ENCODE measurements at places on chromosomes 1 and 21.
A peak's percentile ranks its signal among the peaks of the same experiment; 100 is the strongest.

- DNase-seq: no peak
Observed at GRCh38 chr1:159781992-159782391, 1.2 kb downstream of the DUSP23 start.

DNA sequence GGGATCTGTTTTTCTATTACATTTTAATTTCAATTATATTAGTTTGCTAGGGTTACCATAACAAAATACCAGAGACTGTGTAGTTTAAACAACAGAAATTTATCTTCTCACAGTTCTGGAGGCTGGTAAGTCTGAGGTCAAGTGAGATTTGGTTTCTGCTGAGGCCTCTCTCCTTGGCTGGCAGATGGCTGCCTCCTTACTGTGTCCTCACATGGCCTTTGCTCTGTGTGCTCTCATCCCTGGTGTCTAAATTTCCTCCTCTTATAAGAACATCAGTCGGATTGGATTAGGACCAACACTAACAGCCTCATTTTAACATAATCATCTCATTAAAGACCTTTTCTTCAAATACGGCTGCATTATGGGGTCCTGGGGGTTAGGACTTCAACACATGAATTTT, 195.2 kb upstream of the CHODL start:
- no peak for DNase-seq

GRCh38 chr1:206590025-206590758, 22.1 kb downstream of the EIF2D start:
- DNase-seq: no peak

- DNase-seq: no peak
Observed at GRCh38 chr1:212030936-212031528, 4.3 kb downstream of the INTS7 start.

GRCh38 chr21:38323721-38324531, 67.1 kb downstream of the KCNJ15 start:
- peak; percentile 26 for DNase-seq

DNA sequence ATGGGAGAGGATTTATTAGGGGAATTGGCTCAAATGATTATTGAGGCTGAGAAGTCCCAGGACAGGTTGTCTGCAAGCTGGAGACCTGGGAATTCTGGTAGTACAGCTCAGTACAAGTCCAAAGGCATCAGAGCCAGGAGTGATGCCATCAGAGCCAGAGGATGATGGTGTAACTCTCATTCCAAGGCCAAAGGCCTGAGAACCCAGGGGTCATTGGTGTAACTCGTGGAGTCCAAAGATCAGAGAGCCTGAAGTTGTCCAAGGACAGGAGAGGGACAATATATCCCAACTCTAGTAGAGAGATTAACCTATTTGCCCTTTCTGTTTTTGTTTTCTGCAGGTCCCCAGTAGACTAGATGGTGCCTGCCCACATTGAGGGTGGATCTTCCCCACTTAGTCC, 134.3 kb downstream of the MAP3K21 start:
- no peak for DNase-seq

GRCh38 chr1:89952605-89953130, 42.2 kb upstream of the ZNF326 start:
- no peak for DNase-seq

GRCh38 chr21:46660505-46660904, 25.0 kb downstream of the PRMT2 start:
- DNase-seq: no peak

GRCh38 chr1:5725406-5725805, 266.8 kb downstream of the NPHP4 start:
- DNase-seq: no peak

DNA sequence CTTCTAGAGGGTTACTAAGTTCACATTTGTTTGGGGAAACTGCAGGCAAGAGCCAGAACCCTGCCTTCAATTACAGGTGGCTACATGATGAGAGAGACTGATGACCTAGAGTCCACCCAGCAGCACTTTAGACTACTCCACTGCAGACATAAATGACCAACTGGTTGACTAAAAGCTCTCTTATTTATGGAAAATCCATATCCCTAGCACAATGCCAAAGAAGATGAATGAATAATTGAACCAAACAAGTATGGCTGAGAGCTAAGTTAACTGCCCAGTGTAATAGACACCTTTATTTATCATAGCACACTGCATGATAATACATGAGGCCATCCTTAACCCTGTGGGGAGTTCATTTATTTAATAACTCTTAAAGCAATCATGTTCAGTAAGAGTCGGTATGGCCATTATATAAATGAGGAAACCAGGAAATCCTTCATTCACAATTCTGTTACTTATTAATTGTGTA, 60.4 kb downstream of the IL12RB2 start:
- DNase-seq: no peak

DNA sequence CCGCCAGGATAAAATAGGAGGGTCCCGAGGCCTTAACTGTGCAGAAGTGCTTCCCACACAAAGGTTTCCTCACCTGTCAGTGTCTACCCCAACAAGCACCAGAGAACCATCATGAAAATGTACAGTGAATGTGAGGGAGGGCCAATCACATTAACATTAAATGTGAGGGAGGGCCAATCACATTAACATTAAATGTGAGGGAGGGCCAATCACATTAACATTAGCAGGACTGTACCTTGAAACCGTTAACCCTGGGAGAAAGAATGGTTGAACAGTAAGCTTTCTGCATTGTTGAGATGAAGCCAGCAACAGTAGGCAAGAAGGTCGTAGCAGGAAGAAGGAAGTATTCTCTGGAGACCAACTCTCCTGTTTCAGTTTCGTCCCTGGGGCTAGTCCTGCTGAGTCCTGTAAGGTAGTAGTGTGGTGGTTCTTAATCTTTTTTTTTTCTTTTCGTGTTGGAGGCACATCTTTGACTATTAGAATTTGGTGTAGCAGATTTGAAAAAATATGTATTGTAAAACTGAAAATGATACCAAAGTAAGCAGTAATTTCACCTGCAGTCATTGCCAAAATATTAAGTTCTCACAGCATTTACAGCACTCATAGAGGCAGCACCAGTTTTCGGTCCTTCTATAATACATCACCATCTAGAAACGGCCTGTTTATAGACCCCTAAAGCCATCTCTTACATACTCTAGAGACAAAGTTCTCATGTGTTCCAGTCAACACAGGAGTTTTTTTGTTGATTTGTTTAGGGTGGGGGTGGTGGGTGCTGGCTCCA, 98.6 kb upstream of the PPP2R5A start:
- no peak for DNase-seq

- peak; percentile 56 for DNase-seq
Observed at GRCh38 chr1:36920371-36920770, 113.9 kb downstream of the GRIK3 start.

DNA sequence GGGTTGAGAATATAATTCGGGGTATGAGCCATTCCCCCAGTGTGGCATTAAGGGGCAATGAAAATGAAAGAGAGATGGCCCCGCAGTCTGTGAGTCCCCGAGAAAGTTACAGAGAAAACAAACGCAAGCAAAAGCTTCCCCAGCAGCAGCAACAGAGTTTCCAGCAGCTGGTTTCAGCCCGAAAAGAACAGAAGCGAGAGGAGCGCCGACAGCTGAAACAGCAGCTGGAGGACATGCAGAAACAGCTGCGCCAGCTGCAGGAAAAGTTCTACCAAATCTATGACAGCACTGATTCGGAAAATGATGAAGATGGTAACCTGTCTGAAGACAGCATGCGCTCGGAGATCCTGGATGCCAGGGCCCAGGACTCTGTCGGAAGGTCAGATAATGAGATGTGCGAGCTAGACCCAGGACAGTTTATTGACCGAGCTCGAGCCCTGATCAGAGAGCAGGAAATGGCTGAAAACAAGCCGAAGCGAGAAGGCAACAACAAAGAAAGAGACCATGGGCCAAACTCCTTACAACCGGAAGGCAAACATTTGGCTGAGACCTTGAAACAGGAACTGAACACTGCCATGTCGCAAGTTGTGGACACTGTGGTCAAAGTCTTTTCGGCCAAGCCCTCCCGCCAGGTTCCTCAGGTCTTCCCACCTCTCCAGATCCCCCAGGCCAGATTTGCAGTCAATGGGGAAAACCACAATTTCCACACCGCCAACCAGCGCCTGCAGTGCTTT, 9.4 kb downstream of the PROX1 start:
- DNase-seq: no peak

GRCh38 chr21:44734841-44735240, 23.5 kb upstream of the TSPEAR start:
- no peak for DNase-seq

DNA sequence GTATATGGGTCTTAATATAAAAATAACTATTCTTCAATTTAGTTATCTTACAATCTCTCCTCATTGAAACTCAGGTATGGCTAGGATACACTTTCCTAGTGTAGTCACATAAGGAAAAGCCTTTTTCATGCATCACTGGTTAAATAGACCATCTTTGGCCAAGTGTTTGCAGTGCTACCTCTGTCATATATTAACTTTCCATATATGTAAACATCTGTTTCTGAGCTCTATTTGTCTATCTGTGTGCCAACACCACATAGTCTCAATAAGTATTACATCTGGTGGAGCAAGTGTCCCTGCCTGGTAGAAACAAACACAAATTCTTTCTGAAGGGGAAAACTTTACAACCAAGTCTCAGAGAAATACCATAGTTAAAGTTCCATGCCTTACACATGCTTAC, 134.6 kb downstream of the TSEN15 start:
- no peak for DNase-seq

GRCh38 chr1:224732377-224733026, 116.4 kb downstream of the CNIH3 start:
- DNase-seq: no peak

DNA sequence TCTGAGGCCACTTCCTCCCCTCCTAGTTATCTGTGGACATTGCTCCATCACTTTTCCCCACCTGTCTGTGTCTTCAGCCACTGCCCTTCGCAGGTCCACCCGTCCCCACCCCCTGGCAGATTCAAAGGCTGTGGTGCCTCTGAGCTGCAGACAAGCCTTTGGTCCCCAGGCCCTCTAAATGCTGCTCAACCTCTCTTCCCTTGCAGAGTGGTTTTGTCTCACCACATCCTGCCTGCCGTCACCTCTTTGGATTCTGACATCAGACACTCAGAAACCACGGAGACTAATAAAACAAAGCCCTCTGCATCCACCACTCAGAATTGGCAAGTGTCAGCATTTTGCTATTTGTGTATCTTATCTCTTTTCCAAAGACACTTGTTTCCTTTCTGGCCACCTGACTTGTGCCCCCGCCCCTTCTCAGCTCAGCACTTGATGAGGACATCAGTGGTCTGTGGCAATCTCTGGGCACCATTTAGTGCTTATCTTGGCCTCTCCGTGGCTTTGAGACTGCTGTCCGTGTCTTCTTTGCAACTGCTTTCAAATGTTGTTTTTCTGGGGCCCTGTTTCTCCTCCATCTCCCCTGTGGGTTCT, 7.7 kb downstream of the CNIH3 start:
- DNase-seq: no peak

DNA sequence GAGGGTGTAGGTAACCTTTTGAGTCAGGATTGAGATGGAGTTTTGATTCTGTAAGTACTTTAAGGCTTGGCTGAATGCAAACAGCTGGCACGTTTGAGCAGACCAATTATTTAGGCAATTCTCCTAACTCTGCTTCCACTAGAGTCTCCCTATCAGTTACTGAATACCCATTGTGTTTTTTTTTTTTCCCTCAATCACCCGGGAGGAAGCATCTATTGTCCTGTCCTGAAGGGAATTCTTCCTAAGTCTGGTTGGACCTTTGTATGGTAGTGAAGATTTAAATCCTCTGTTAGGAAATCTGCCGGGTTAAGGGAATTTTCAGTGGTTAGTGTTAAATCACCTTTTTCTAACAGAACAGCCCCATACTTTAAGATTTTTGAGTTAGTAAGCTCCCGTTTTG, 571.2 kb upstream of the USP24 start:
- DNase-seq: no peak

GRCh38 chr1:34108269-34108668, 56.8 kb downstream of the CSMD2 start:
- no peak for DNase-seq

DNA sequence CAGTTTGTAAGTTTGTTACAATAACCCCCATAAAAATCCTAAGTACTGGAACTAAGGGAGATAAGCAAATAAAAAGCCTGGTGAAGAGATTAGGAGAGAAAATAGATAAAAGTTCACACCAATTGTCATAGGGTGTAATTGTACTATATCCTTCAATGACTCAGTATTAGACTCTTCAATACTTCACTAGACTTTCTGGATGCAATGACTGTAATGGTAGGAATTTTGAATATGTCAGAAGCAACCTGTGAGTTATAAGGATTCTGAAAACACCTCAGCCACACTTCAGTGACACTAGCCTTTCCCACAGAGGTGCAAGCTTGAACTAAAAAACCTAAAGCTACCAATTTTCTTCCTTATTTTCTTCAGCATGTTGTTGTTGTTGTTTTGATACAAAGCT, 147.9 kb downstream of the PTGER3 start:
- DNase-seq: no peak

- peak; percentile 72 for DNase-seq
Observed at GRCh38 chr1:145425436-145426029, at the start of gene NBPF20. NBPF20 (minus strand) TSS chr1:145425603; CDS start chr1:145405272, 20,331 bp downstream.

GRCh38 chr1:247487057-247487456, 29.2 kb upstream of the OR2B11 start:
- no peak for DNase-seq

- DNase-seq: no peak
Observed at GRCh38 chr1:197444755-197445154, 176.7 kb downstream of the CRB1 start.

- no peak for DNase-seq
Observed at GRCh38 chr1:201332616-201333335, 44.7 kb downstream of the TNNT2 start.

- DNase-seq: peak; percentile 74
Observed at GRCh38 chr1:155174324-155175280, 953 bp downstream of the TRIM46 start.

- no peak for DNase-seq
Observed at GRCh38 chr1:50750021-50750619, 209.9 kb downstream of the FAF1 start.

DNA sequence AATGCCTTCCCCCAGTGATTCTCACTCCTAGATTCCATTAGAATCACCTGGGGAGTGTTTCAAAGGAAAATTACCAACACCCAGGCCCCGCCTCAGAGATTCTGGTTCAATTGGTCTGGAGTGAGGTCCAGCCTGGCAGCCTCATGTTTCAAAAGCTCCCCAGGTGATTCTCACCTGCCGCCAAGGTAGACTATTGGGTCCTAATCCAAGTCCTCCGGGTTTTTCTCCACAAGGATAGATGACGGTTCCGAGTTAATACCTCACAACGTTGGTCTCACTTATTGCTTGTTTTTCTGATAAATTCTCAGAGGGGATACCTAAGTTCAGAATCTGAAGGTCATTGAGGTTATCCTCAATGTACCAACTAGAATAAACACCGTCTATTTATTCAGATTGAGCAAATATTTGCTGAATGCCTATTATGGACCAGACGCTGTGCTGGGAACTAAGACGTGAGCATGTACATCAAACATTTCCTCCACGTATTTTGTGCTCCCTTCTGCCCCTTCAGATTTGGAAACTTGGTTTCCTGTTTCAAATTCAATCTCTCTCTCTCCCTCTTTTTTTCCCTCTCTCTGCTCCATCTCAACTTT, 97.5 kb downstream of the SEC16B start:
- DNase-seq: no peak

- no peak for DNase-seq
Observed at GRCh38 chr1:25090707-25091422, 141.4 kb downstream of the SYF2 start.

GRCh38 chr1:47796626-47797025, 200.6 kb downstream of the TRABD2B start:
- no peak for DNase-seq

- no peak for DNase-seq
Observed at GRCh38 chr1:43309405-43310025, 8.7 kb downstream of the TIE1 start.

Data from coronary artery (tissue), 2 donors.